ENCODE measurements at places on chromosomes 13 and 19.

DNA sequence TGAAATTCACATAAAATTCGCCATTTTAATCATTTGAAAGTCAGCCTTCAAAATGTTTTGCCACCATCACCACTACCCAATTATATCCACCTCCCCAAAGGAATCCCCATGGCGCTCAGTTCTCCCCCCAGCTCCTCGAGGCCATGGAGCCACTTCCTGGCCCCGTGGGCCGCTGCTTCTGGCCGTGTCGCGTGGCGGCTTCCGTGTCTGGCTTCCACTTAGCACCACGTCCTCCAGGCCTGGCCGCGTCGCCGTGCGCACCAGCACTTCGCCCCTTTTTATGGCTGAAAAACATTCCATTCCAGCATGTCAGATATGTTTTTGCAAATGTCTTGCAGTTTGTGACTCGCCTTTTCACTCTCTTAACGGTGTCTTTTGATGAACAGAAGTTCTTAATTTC, 46.7 kb upstream of the DCUN1D2 start:
- no peak for DNase-seq

GRCh38 chr19:57719901-57720519, 7.4 kb downstream of the ZNF671 start:
- DNase-seq = no peak

DNA sequence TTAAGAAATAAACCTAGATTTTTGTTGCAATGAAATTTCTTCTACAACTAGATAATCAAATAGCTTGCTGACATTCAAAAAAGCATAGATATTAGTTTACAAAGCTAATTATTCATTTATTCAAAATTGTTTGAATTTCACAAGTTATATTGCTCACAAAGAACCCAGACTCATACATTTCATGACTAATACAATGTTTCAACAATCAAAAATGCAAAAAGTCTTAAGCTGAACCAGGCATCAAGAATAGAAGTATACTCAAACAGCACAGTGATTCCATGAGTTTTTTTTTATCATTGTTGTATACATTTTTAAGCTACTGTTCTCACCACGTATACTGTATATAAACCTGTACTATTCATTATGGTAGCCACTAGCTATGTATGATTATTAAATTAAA, 51.0 kb downstream of the DIAPH3 start:
- DNase-seq = no peak

- DNase-seq = no peak
These were observed 58.2 kb upstream of the XPO4 start for GRCh38 chr13:20960663-20961309.

DNA sequence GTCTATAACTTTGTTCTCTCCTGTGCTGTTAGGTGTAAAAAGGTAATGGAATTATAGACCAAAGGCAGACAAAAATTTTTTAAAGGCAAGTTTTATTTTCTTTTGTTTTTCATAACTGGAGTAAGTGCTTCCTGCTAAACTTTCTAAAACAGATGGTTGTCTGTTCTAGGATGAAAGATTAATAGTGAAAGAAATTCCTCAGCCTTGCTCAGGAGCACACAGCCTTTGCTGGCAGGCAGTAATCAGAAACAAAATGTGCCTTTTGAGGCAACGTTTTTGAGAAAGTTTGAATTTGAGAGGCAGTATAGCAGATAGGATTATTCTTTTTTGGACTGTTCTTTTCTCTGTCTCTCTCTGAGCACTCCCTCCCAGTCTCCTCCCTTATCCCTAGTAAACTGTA, 2749.5 kb downstream of the PCDH9 start:
- DNase-seq = no peak

DNA sequence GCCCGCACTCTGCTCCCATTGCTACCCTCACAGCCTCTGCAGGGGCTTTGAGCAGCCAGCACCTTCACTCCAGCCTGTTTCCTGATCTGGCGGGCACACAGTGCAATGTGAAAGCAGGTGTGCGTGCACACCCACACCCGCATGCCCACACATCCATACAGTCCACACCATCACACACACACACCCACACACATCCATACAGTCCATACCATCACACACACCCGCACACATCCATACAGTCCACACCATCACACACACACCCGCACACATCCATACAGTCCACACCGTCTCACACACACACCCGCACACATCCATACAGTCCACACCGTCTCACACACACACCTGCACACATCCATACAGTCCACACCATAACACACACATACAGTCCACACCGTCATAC, 28.0 kb downstream of the PIAS4 start:
- no peak for DNase-seq

GRCh38 chr13:19910336-19911072, 47.1 kb upstream of the ZMYM5 start:
- DNase-seq = no peak

- no peak for DNase-seq
These were observed 15.3 kb upstream of the COLGALT1 start for GRCh38 chr19:17540174-17540573.

DNA sequence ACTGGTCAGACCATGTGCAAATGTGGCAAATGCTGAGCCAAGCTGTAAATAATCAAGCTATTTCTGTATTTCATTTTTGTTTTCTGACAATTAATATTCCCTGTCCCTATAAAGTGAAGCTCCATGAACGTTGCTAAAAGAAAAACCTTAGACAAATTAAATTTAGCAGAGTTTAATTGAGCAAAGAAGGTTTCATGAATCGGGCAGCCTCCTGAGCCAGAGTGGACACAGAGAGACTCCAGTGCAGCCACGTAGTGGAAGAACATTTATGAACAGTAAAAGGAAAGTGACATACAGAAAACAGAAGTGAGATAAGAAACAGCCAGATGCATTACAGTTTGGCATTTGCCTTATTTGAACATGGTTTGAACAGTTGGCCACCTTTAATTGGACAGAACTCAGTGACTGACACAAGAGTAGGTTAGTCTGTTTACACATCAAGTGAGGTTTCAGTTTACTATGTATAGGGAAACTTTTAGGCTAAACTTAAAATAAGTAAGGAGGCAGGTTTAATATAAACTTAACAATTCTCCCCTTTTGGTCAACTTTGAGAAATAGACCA, 69.7 kb downstream of the UFM1 start:
- no peak for DNase-seq

DNA sequence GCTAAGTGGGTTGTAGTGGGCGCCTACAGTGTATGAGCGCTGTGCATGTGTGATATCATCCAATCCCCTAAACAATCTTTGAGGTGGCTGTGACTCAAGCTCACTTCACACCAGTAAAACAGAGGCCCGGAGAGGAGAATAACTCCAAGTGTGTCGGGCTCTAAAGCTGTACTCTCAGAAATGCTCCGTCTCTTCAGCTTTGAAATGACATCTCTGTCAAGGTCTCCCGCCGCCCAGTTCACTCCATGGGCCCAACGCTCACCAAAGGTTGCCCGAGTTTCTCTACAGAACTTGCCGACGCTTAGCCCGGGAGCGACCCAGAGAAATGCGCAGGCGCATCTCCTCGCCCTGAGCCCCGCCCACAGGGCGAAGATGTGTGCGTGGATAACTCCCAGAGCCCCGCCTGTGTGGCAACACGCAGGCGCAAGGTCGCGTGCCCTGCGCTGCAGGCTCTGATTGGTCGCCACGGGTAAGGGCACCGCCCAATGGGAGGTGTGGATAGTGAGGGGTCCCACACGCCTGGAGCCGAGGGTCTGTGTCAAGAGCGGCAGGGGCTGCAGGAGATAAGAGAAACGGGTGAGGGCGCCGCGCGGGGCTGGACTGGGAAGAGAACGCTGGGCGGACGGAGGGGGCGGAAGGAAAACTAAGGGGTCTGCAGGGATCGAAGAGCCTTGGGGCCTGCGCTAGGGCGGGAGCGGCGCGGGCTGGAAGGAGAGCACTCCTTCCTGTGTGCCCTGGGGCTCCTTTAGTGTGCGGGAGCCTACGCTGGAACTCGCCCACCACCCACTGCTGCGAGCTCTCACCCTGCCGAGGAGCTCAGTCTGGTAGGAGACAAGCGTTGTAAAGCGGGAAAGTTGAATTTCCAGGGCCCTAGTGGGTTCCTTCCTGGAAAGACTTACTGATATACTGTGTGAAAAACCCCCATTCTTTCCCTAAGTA, at the start of gene ZNF526:
ZNF526 (plus strand) TSS at position 501 of the 939 bp plus-strand sequence. CDS start 4,092 bp downstream, outside the sequence.
- peak; percentile 95 for DNase-seq

DNA sequence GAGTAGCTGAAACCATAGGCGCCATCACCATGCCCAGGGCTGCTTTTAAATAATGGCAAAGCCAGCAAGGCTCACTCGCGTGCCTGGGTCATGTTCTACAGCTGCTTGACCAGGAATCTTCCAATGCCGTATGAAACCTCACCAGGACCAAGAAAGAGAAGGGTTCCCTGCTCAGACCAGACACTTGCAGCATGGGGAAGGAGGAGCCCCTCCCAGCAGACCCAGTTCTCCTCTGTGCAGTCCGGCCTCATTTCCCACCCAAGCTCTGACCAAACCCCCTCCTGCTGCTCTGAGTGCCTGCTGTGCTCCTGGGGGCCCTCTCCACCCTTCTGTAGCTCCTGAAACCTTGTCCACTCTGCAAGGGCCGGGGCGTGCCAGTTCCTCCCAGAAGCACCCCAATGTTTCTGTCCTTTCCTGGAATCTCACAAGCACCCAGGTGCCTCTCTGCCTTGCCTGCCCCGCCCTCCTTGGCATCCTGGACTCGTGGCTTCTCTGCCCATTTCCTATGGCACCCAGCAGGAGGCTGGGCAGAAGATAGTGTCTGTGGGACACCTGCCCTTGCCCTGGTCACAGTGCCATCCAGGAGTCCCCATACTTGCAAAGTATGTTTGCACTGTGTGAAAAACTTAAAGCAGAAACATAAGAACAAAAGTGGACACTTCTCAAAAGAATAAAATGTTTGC, 6.8 kb upstream of the SLC7A9 start:
- DNase-seq = no peak

- no peak for DNase-seq
These were observed 232.5 kb downstream of the ZNF536 start for GRCh38 chr19:30604657-30605056.

DNA sequence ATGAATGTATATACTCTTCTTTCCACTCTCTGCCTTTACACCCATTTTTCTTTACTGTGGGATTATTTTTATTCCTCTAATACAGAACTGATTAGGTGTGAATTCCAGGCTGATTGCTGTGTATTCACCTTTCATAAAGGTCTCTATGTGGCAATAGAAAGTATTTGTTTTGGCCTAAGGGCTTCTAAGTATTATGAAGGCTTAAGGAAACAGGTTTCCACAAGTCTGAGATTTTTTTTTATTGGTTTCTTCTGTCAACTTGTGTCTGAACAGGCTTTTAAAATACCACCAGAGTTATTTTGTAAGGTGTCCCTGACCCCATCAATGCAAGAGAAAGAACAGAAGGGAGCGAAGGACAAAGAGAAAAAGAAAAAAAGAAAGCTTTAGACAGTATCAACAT, 1102.0 kb upstream of the SPRY2 start:
- no peak for DNase-seq

- DNase-seq = no peak
These were observed 19.3 kb downstream of the GNA15 start for GRCh38 chr19:3154957-3155736.

DNA sequence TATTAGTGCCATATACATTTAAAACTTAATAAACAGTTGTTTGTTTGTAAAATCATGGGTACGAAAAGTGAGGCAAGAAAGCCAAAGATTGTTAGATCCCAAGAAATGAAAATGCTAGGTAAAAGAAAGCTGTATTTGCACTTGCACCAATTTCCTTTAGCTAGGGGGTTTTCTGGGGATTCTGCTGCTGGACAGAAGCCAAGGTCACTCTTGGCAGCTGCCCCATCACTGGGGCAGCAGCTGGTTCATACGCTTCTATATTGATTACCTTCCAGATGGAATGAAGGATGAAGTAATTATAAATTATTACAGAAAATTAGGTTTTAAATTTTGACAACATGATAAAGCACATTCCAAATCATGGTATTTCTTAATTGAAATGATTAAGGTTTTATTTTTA, 127.4 kb downstream of the SLITRK5 start:
- DNase-seq = peak; percentile 50

DNA sequence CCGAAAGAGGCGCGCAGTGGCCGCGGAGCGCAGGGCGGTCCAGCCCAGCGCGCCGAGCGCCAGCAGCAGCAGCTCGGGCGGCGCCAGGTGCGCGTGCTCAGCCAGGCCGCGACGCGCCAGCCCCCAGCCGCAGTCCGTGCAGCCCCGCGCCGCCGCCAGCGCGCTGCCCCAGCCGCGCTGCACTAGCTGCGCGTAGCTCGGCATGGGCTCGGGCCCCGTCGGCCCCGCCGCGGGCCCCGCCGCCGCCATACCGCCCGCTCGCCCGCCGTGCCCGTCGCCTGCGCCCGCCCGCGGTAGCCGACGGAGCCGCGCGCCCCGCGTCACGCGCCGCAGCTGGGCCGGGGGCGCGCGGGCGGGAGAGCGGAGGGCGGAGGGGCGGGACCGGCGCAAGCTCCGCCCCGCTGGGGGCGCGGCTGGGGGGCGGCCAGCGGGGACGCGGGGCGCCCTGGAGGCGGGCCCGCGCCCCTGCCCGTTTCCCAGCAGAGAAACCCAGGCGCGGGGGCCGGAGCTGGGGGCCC, at the start of gene CERS1:
CERS1 (minus strand) TSS at position 335 of the 518 bp plus-strand sequence; CDS start at position 249, 86 bp downstream.
- peak; percentile 21 for DNase-seq

DNA sequence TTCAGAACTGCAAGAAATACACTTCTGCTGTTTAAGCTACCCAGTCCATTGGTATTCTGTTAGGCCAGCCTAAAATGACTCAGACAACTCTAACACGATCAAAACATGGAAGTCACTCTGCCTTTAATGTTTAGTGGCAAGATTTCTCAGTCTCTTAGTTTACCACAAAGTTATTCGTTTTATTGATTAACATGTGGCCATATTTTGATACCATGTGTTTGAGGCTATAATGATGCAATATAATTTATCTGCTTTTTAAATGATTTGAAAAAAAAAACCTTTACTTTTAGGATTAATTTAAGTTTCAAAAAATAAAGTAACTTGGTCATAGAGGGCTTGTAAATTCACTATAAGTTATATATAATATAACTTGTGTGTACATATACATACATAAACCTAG, 223.4 kb downstream of the SPRY2 start:
- DNase-seq = no peak

DNA sequence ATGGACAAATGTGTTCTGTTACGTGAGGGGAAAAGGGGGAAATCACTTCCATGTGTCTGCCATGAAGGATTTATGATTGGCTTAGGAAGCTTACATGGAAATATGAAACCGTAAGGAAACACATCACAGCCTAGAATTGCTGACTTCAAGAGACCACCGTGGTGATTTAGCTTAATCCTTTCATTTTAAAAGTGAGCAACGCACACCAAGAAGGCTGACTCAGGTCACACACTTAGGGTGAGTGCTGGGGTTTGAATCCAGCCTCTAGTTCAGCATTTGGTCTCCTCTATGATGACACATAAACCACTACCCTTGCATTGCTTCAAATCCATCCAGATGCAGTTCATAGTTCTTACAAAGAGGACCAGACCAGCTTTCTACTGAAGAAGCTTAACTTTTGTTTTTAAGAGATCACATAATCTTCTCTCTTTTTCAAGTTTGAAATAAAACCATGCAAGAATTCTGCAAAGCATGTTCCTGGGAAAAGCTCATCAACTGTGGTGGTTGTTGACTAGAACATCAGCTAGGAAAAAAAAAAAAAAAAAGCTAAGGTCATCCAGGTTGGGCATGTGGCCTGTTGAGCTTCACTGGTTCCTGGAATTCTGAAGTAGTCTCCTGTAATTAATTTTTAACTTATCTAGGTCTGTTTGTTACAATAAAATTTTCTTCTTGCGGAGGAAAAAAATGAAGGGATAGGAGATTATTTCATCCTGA, 60.2 kb upstream of the KL start:
- no peak for DNase-seq

- DNase-seq = no peak
These were observed 13.2 kb downstream of the EHD2 start for GRCh38 chr19:47726467-47726866.

- no peak for DNase-seq
These were observed 12.5 kb downstream of the AP1M1 start for GRCh38 chr19:16210168-16210567.
